ENCODE measurements at places on chromosomes 11 and 22.
A peak's percentile ranks its signal among the peaks of the same experiment; 100 is the strongest.

GRCh38 chr11:32391956-32392553, 43.3 kb downstream of the WT1 start:
- no peak for DNase-seq

GRCh38 chr11:130457623-130458409, 9.4 kb downstream of the ADAMTS15 start:
- no peak for DNase-seq

GRCh38 chr11:17405232-17406005, 17.0 kb upstream of the KCNJ11 start:
- peak; percentile 70 for DNase-seq

GRCh38 chr11:33234397-33235190, 22.6 kb upstream of the HIPK3 start:
- DNase-seq = no peak

GRCh38 chr11:121808096-121808495, 307.9 kb downstream of the BLID start:
- no peak for DNase-seq

DNA sequence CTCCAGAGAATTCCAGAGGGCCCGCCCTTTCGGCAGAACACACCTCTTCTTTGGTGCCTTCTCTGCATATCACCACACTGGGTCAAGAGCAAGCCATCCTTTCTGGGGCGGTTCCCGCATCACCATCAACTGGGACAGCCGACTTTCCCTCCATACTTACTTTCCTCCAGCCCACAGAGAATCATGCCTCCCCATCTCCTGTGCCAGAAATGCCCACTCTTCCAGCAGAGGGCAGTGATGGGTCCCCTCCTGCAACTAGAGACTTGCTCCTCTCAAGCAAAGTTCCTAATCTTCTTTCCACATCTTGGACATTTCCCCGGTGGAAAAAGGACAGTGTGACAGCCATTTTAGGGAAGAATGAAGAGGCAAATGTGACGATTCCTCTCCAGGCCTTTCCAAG, 157.7 kb downstream of the C11orf91 start:
- no peak for DNase-seq

GRCh38 chr11:6249770-6250555, 9.7 kb upstream of the CCKBR start:
- DNase-seq = peak; percentile 80

- no peak for DNase-seq
Observed at GRCh38 chr11:113410414-113411135, 23.0 kb downstream of the ANKK1 start.

- DNase-seq = peak; percentile 76
Observed at GRCh38 chr11:73140213-73141030, 1.7 kb downstream of the FCHSD2 start.

DNA sequence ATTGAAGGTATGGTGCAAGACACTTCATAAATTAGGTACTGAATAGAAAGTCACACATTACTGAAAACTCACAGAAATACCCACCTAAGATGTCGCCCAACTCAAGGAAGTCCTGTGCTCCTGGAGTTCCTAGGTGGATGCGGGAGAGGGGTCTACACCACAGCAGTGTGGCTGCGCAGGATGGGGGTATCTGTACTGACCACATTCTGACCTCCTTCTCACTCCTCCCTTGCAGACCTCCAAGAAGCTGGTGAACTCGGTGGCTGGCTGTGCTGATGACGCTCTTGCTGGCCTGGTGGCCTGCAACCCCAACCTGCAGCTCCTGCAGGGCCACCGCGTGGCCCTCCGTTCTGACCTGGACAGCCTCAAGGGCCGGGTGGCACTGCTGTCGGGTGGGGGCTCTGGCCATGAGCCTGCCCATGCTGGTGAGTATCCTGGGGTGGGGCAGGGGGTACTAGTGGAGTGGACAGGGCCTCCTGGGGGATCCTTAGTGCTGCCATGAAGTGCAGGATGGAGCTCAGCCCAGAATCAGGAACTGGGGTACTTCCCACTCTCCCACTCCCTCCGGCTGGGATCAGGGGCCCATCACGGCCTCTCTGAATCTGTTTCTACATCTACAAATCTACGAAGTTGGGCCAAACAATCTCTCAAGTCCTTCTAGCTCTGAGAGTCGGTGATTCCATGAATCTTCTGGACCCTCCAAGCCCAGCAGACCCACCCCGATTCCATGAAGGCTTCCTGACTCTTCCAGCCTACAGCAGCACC, 4.9 kb downstream of the TKFC start:
- no peak for DNase-seq

DNA sequence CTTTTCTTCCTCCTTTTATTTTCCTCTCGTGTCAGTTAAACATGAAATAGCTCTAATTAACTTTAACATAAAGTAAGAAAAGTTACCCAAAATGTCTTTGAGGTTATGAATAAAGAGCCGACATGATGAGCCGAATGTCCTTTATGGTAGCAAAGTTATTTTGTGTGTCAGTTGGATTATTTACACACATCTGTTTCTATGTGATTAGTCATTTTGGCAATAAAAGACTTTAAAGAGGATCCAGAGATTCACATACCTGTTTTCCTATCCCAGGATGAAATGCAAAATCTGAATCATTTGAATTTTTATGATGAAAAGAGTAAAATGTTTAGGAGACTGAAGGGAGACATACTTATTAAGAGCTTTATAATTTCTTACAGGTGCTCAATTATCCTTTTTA, 34.0 kb upstream of the TECTA start:
- no peak for DNase-seq

DNA sequence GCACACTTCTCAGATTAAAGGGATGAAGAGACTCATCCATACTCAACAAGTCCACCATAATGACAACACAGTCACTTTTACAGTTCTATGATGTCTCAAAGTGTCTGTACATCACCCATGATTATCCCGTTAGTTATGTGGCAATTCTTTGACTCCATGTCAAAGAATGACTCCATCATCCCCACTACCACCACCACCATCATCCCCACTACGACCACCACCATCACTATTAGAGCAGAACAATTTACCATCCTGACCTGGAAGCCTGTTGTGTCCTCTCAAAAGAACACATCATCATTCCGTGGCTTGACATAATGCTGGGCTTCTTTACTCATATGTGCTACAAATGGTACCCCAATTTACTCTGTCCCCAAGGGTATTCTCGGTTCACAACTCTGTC, 13.7 kb downstream of the PRR5L start:
- no peak for DNase-seq

DNA sequence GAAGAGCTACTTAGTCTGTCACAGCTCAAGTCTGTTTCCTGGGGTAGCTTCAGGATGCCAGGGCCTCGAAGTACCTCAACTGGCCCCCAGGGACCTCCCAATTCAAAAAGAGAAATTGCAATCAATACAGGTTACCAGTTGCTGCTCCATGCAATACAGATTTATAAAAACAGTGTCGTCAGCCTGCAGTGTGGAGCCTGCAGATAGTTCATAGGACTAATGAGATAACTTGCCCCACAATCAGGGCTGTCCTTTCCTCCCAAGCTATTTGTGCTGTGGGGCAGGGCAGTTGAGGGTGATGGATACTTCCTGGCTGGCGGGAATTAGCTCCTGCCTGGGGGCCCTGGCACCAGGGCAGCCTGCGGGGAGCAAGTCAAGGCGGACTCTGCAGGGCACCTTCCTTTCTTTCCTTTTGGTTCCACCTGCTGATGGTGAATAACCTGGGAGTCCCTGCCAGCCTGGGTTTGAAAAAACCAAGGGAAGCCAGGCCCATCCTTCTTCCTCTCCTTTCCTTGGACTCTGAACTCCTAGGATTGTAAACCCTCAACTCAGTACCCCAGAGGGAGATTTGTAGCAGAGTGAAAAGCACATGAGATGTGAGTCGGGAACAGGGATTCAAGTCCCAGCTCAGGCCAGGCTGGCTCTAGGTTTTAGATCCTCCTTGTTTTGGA, 216.6 kb downstream of the CEP164 start:
- no peak for DNase-seq

DNA sequence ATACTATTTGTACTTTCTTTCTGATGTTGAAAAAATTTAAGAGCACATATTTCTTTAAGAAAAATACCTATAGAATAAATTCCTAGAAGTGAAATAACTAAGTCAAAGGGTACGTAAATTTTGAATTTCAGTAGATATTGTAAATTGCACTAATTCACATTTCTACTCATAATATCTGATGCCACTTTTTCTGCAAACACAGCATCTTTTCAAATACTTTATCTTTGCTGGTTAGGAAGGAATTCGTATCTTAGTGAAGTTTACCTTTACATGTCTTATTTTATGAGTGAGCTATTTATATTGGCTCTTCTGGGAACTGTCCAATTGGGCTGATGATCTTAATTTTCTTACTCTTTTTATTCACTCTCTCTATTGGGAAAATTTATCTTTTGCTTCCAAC, 148.2 kb downstream of the DDX10 start:
- no peak for DNase-seq

DNA sequence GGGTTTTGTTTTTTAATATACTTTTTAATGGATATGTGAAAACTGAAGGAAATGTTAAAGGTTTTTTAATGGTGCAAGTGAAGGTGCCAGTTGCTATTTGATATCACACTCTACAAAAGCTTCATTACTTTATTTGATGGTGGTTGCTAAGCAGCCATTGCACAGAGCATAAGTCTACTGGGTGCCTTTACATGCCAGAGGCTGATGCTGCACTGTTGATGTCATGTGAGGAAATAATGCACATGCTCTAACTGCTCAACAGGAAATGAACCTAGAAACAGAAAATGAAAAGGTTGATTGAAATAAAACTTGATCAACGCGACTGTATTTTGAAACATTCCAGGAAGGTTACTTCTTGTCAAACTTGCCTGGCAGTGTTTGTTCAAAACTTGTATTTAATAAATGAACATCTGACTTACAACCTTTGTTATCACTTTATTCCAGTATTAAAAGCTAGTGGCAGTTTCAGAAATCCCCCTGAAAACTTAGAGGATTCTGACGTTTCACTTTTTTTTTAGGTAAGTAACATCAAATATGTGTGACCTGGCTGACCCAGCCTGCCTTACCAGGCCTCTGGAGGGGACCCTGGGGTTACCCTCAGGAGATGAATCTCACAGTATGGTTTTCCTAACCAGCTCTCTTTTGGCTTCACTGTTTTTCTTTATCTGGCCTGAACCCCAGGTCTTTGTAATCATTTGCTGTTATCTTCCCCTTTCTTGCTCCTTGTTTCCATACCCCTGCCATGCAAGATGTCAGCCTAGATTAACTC, 2.4 kb upstream of the ATP5MG start:
- DNase-seq = no peak

DNA sequence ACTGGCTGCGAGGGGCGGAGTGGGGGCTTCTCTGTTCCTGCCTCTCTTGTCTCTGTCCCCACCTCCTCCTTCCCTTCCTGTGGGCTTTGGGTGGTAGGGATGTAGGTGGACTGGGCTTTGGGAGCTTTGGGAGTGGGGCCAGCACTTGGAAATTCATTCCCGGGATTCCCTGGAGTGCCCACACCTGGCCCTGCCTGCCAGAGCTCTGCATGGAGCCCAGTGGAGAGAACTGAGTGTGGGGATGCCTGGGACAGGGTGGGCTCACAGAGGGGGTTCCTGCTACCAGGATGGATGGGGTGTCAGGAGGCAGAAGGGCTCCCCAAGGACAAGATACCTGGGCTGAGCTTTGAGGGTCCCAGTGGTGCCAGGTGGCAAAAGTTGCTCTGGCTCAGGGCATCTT, 22.3 kb downstream of the CSF2RB start:
- no peak for DNase-seq

DNA sequence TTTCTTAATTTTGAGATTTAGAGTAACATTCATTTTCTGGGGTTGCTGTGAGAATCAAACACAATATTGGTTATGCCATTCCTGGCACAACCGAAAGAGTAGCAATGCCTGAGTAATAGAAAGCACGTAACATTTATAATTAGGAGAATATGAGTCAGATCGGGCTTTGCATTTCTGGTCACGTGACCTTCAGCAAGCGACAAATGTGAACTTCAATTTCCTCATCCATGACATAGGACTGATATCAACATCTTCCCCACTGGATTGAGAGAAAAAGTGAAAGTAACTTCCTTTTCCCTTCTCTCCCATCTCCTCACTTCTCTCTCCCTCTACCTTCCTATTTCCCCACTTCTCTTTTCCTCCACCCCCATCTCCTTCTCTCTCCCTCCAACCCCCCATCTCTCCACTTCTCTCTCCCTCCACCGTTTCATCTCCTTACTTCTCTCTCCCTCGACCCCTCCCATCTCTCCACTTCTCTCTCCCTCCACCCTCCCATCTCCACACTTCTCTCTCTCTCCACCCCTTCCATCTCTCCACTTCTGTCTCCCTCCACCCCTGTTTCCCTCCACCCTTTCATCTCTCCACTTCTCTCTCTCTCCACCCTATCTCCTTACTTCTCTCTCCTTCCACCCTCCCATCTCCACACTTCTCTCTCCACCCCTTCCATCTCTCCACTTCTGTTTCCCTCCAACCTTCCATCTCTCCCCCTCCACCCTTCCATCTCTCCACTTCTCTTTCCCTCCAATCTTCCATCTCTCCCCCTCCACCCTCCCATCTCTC, 33.5 kb upstream of the CAT start:
- no peak for DNase-seq
